ENCODE measurements at places on chromosomes 2 and 18.

DNA sequence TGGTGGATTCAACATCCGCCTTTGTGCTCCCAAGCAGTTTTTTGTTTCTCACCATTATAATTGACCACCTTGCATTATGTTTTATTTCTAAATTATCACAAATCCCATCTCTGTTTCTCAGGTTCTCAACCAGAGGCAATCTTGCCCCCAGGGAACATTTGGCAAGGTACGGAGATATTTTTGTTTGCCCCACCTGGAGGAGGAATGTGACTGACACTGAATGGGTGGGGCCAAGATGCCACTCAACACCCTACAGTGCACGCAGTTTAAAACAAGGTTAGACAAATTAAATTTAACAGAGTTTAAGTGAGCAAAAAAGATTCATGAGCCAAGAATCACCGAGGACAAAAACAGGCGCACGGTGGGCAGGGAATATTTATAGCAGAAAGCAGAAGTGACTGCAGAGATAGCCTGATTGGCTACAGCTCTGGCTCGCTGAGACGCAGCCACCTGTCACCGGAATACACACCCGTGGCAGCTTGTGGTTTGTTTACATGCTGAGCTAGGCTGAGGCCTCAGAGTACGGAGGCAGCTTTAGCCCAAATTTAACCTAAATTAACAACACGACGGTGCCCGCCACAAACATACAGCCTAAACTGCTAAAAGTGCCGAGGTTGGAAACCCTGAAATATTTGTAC, 150.0 kb upstream of the ALKAL2 start:
- DNase-seq, result peak; percentile 68

DNA sequence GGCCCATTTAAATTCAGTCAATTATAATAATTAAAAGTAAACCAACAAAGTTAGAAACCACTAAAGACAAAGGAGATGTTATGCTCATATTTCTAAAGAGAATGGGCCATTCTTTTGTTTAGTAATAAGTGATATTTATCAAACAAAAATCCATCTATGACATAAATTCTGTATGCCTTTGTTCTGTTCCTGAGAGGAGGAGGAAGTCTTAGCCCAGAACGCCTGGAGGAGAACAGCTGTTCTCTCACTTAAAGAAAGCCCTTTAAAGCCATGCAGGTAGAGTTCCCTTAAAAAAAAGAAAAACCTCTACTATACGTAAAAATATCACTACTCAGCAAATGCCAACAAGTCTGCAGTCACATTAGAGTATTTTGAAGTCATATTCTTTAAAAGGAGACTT, 15.5 kb downstream of the LAMA1 start:
- DNase-seq, result no peak

- no peak for DNase-seq
These were observed 272.9 kb downstream of the CDH20 start for GRCh38 chr18:61606068-61606660.

DNA sequence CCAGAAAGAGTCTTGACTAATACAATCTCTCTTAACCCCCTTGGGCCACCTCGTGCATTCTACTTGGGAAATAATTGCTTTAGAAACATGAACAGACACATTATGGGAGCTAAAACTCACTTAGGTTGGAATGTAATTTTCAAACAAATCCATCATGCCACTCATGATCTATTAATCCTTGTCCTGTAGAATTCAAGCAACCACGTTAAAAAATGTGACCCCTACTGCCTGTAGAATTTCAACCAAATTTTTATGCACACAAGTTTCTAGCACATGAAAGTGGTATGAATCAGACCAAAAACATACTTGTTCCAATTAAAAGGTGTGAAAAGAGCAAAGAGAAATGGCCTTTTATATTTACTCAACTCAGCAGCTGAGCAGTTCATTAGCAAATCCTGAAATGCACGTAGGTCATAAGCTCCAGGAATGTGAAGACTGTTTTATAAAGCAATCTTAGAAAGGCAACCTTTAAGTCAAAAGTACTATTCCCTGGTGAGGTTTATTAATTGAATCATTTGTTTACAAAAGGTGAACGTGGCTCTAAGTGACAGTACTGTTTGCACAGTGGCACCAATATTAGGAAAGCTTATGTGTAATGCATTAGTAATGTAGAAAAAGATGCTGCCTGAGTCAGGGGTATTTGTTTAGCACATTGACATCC, 459.4 kb upstream of the UBE2E3 start:
- no peak for DNase-seq

GRCh38 chr2:185044323-185044874, 446.1 kb downstream of the ZNF804A start:
- no peak for DNase-seq

DNA sequence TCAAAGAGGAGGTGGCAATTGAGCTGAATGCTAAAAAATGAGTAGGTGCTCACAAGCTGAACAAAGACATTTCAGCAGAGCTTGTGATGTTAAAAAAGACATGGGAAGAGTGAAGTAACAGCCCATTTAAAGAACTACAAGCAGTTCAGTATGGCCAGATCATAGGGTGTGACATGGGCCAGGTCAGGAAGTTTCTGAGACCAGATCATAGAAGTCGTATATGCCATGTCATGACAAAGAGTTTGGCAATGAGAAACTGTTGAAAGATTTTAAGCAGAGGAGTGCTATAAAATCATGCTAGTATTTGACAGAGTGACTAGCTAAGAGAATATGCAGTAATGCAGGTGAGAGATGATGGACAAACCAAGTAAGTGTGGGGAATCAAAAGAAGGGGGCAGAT, 7.3 kb upstream of the PELI1 start:
- no peak for DNase-seq

DNA sequence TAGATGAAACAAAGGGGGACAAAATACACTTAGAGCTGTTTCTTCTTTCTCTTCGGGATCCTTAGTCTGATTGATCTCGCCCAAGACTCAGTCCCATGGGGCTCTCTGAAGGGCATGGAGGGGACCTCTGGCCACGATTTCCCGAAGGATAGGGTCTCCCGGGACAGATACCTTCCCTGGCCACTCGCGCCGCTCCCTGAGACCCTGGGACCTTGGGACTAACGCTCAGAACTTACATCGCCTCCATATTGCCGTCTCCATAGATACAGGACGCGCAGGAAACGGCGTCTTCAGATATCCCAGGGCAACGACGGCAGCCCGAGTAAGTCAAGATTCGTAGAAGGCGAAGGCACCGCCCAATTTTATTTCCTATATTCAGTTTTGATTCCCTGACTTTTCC, at the start of gene CFAP65:
CFAP65 (minus strand) TSS at position 265 of the 400 bp plus-strand sequence. CDS start 2,468 bp downstream, outside the sequence.
- peak; percentile 10 for DNase-seq

GRCh38 chr2:39696101-39696553, 30.4 kb downstream of the TMEM178A start:
- DNase-seq, result no peak

DNA sequence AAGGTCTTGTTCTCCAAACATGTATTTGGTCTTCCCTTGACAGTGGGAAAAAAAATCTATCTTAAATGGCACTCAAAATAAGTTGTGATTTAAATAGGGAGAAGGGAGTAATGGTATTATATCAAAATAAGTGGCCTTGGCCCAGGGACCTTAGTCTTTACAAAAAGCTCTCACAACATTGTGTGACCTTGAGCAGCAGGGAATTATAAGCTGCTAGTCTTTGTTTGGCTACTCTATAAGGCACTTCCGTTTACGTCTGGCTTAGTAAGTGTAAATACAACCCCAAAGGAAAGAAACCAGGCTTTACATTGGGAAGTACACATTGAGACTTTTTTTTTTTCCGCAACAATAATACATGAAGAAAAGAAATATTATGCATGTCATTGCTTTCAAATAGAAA, 734.0 kb upstream of the LINC00305 start:
- DNase-seq, result no peak

DNA sequence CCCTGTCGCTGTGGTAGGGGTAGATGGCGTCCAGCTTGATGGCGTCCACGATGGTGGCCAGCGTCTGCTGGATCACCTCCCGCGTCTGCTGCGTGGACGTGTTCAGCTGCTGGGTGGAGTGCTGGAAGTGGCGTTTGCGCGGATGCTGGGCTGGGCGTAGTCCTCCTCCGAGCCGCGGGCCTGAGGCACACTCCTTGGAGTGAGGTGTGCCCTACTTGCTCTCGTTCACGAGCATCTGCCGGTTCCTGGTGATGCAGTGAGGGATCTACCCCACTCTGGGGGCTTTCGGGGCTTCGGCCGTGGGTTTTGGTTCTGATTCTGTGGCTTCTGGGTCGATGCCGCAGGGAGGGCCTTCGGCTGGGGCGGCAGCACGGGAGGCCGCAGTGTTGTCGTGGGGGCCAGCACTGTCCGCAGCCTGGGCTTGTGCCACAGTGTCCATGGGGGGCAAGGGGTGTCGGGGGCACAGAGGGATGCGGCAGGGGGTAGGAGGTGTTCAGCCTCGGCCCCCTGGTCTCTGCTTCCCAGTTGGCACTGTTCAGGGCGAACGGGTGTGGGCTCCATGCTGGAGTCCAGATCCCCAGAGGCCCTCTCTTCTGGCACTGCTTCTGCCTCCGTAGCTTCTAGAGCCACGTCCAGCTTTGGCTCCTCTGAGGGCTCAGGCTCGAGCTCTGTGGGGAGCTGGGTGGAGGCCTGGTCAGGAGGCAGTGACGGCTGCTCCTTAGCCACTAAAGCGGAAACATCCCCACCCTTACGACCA, 890.6 kb upstream of the LRRTM1 start:
- no peak for DNase-seq

GRCh38 chr2:167142554-167142953, 254.3 kb downstream of the XIRP2 start:
- DNase-seq, result no peak
